ENCODE measurements at places on chromosomes 6 and 20.

DNA sequence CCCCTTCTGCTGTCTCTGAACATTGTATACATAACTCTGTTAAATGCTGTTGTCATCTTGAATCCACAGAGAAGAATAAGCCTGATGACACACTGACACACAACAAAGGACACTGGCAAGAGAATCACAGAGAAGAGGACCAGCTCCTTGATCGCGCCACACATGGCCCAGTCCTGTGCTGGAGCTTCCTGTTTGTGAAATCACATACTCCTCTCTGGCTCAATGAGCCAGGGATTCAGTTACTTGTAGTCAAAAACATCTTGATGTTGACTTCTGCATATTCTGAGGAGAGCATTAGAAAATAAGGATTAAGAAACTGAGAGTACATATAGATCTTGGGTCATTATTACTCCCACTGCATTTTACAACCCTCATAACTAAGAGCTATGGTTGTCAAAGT is 100.1 kb downstream of the EPB41L2 start:
- no peak for DNase-seq

DNA sequence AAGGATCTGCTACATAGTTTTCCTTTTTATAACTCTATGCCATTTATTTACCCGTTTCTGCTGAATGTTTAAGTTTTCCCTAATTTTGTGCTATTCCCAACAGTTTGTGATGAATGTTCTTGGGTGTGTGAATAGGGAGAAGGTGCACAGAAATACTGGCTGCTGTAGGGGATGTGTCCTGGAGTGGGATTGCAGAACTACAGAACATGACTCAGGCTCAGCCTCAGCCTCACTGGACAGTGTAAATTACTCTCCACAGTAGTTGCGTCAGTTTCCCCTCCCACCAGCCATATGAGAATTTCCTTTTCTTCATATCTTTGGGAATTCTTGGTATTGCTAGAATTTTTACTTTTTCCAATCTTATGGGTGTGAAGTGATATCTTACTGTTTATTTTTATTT is 57.0 kb downstream of the SLX4IP start:
- no peak for DNase-seq

- DNase-seq: no peak
Measured at GRCh38 chr6:140623498-140623897, 1249.0 kb upstream of the CITED2 start.

DNA sequence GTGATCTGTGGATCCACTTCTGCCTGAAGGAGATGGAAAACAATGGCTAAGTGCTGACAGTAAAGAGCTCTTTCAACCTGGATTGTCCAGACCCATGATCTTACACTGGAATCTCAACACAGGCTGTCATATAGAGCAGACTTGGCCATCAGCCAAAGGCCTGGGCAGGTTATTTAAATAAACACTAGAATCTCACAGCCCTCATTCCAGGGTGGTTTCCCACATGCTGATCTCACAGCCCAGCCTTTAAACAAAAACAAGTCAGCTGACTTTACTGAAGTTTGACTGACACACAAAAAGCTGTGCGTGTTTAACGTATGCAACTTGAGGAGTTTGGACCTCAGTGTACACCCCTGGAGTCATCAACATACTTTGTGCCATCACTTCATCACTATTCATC is 28.4 kb downstream of the SYNDIG1 start:
- DNase-seq: no peak

GRCh38 chr6:111802015-111802414 is 71.2 kb downstream of the FYN start:
- DNase-seq: no peak

- no peak for DNase-seq
Measured at GRCh38 chr6:50819466-50819903, 814 bp downstream of the TFAP2B start.

DNA sequence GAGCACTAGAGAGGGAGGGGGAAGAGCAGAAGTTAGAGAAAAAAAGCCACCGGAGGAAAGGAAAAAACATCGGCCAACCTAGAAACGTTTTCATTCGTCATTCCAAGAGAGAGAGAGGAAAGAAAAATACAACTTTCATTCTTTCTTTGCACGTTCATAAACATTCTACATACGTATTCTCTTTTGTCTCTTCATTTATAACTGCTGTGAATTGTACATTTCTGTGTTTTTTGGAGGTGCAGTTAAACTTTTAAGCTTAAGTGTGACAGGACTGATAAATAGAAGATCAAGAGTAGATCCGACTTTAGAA is 2.0 kb downstream of the ID4 start:
- no peak for DNase-seq

DNA sequence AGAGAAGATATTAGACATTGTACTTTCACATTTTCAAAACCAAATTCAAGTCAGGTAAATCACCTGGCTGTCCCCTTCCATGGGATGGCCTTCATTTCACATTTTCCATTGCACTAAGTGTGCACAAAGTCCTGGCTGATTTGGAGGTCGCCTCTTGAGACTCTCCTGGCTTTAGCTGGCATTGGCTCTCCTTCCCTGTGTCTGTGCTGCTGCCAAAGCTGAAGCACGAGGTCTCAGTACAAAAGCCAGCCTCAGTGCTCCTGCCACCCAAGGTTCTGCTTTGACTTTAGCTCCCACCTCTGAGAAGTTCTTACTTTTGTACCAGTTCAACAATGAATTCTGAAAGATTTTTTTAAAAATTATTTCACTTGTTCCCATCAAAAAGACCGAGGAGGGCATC is 289.2 kb upstream of the CNR1 start:
- DNase-seq: no peak

DNA sequence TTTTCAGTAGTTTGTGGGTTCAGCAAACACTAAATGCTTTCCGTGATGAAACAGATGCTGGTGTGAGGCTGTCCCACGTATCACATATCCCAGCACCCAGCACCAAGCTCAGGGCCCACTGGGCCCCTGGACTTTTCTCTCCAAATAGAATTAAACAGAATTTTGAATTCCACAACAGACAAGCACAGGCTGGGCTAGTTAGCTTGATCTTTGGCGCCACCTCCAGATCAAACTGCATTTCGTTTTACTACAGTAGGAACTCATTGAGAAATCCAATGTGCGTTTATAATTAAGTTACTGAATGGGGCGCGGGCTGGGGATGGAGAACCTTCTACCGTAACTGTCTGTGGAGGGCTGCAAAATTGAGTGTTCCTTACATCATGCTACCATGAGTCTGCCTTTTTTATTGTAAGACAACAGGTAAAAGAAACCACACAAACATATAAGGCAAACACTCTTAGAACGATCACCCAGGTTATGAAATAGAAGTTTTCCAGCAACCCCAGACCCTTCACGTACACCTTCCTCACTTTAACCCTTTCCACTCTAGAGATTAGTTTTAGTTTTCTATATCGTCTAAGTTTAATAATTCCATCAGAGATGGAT is 107.8 kb downstream of the ZFP64 start:
- peak; percentile 73 for DNase-seq

GRCh38 chr6:26105109-26105730 is 18.0 kb downstream of the HFE start:
- DNase-seq: no peak

- DNase-seq: peak; percentile 18
Measured at GRCh38 chr6:169791721-169792131, 40.3 kb downstream of the ERMARD start.

DNA sequence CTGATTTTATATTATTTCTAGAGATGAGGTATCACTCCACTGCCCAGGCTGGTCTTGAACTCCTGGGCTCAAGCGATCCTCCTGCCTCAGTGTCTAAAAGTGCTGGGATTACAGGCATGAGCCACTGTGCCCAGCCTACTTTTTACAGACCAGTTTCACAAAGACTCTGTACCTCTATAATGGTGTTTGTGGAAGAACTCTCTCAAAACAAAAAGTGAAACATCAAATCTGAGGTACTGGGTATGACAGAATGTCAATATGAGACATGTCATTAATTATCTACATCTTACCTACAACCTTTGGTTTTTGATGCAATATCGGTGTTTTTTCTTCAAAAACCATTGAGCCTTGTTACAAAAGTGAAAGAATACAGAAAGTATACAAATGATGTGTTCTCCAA is 49.4 kb upstream of the MCM9 start:
- no peak for DNase-seq

GRCh38 chr6:40959781-40960327 is 79.2 kb downstream of the UNC5CL start:
- DNase-seq: no peak

GRCh38 chr6:31068669-31069340 is 43.6 kb downstream of the C6orf15 start:
- DNase-seq: peak; percentile 81

DNA sequence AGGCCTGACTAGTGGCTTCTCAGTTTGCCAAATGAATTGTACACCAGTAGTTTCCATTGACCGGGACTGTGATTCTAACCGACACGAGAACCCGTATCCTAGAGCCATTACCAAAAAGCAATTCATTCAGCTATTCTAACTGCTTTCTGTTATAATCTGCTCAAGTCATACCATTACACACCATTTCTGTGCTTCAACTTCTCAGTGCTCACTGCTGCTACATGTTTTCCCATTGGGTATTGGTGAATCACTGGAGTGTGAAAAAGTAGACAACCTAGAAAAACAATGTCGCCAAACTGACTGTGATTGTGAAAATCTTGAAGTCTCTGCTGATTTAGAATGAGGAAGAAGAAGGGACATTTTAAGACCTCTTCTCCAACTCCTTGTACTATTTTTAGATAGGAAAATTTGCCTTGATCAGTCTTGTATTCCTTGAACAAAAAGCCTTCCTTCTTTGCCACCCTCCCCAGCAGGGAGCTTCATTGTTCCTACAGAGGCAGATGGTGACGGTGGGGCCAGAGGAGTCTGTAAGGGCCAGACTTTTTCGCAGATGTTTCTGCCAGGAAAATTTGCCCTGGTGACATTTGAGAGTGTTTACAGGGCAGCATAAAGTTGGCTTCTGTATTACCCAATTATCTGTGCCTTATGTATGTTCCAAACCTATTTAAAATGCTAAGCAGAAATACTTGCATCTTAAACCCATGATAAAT is 31.7 kb upstream of the MAP3K4 start:
- DNase-seq: no peak

DNA sequence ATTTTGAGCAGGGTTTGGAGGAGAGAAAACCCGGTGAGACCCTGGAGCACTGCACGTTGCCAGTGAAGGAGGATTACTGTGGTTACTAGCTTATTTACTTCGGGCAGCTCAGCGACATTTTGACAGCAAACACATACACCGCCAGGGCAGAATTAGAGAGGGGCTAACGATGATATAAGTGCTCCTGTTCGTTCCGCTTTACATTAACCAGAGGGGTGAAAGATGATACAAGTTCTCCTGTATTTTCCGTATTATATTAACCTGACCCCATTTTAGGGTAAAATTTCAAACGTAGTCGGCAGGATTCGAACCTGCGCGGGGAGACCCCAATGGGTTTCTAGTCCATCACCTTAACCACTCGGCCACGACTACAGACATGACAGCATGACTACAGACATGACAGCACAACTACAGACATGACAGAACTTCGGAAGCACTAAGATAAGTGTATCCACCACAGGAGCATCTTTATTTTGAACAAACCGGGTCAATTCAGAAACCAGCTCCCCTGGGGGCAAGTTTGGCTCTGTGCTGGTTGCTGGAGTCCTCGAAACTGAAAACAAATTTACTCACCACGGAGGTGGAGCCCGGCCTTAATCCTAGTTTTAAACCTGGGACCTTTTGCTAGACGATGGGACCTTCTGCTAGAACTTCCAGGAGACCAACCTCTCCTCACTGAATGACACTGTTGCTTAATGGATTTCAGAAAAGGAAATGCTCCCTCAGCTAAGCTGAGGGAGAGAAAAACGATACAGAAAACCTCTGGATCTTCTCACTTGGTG is 80.4 kb upstream of the ZNF184 start:
- no peak for DNase-seq

GRCh38 chr6:25332655-25333071 is 53.5 kb downstream of the CARMIL1 start:
- DNase-seq: no peak

DNA sequence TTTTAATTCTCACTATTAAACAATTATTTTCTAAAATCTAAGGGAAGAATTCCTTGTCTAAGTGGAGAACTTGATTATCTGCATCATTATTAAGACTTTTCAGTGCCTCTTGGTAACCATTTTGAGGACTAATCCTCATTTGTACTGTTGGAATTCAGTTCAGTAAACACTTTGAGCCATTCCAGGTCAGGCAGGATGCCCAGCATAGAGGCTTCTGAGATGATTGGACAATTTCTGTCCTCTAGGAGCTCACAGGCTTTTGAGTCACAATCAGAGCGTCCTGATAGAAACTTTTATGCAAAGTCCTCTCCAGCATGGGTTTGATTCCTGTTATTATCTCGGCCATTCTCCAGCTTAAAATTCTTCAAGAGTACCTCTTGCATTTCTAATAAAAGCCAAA is 1304.6 kb downstream of the EPHA7 start:
- DNase-seq: no peak

DNA sequence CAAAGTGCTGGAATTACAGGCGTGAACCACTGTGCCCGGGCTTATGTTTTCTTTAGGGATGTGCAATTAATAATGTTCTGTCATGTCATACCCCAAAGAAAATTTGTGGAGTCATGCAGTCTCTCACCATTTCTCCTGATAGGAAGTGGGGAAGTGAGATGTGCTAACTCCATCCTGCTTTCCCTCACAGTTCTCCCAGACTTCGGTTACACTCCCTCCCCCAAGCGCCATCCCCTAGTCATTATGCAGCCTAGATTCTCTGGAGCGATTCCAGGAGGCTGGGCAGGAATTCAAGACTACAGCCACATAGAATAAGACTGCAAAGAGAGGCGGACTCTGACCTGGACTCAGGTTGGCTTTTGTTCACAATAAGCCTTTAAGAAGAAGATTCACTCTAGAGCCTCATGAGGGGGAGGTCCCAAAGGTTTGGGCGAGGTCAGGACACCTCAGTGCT is 271.4 kb downstream of the ALDH8A1 start:
- peak; percentile 80 for DNase-seq

DNA sequence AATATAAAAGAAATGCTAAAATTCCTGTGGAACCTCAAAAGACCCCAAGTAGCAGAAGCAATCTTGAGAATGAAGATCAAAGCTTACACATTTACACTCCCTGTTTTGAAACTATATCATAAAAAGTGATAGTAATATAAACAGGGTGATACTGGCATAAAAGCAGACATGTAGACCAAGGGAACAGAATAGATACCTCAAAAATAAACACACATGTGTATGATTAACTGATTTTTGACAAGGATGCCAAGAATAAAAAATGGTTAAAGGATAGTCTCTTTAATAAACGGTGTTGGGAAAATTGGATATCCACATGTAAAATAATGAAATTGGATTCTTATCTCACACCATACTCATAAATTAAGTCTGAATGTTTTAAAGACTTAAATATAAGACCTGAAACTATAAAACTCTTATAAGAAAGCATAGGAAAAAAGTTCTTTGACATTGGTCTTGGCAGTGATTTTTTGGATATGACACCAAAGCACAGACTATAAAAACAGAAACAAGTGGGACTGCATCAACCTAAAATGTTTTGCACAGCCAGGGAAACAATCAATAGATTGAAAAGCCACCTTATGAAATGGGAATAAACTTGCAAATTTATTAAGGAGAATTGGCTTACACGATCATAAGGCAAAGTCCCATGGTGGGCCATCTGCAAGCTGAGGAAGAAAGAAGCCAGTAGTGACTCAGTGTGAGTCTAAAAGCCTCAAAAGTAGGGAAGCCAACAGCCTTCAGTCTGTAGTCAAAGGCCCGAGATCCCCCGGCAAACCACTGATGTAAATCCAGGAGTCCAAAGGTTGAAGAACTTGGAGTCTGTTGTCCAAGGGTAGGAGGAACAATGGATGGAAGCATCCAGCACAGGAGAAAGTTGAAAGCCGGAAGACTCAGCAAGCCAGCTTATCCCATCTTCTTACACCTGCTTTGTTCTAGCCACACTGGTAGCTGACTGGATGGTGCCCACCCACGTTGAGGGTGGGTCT is 144.3 kb downstream of the MEI4 start:
- no peak for DNase-seq

- DNase-seq: peak; percentile 26
Measured at GRCh38 chr6:80259118-80259517, 152.6 kb downstream of the BCKDHB start.

Data from femur (tissue), 1 donor.